Natural killer cell treated with Interleukin-12 subunit alpha and Interleukin-12 subunit beta and Interleukin-15 and Interleukin-18, amount 100 ng/mL, for 72 hours (primary cell): ENCODE measurements at places on chromosomes 12 and 14. TPM values are rescaled to one million over a fixed set of nuclear protein-coding genes. Genes with fewer than 3 reads are reported as not detected.

DNA sequence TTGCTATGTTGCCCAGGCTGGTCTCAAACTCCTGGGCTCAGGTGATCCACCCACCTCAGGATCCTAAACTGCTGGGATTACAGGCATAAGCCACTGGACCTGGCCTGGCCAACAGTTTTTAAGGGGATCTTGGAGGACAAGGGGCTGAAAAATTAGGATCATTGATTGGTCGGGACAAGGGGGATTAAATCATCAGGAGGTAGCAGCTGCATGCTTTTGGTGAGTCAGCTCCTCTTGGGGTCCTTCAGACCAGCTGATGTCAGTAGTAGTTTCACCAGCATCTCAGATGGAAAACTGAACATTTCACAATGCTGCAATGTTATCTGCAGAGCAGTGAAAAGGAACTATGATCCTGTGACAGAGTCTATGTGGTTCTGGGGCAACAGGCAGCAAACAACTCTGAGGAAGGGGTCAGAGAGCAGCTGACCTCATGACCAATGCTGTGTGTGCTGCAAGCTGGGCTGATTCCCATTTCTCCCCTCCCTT, 6.3 kb downstream of the LRRC74A start:
- DNase-seq, result no peak

DNA sequence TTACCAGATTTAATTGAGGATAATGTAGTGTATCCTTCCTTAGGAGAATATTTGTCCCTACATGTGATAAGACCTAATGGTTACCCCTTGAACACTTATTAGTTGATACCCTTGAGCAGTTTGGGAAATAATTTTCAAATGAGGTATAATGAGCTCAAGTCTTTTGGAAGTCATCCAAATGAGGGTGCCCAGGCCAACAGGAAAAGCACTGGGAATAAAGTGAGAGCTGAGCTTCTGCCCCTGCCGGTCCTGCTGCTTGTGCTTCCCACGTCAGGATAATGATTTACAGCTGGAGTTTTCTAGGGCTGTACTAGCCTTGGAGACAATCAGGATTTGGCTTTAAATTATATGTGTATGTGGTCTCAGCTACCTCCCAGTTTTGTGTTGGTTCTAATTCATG, 178.8 kb upstream of the FRMD6 start:
- no peak for DNase-seq

GRCh38 chr12:42482041-42482747, 107.4 kb downstream of the PRICKLE1 start:
- no peak for DNase-seq

MRPL51 gene
- total RNA-seq, result 200 TPM

GRCh38 chr12:19036673-19037357, 92.7 kb upstream of the PLEKHA5 start:
- no peak for DNase-seq

NRXN3 gene
- not detected for total RNA-seq

DNA sequence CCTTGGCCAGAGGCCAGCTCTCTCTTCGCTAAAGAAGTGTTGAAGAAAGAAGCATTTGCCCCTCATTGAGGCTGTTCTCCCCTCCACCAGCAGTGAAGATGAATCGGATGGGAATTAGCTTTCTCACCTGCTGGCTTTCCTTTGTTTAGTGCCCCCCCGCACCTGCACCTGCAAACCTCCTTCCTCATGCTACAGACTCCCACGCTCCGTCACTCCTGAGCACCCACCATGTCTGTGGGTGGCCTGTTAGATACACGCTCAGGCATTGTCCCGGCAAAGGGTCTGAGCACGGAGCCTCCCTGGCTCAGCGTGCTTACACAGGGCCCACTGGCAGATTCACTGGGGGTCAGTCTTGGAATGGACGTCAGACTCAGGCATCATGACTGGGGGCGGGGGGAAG, 121.6 kb downstream of the GLT1D1 start:
- DNase-seq, result no peak

GRCh38 chr12:131608740-131609690, 101.9 kb upstream of the SFSWAP start:
- no peak for DNase-seq

GRCh38 chr14:62557416-62557815, 487.8 kb downstream of the KCNH5 start:
- DNase-seq, result no peak

GRCh38 chr12:104701756-104702155, 245.0 kb downstream of the CHST11 start:
- DNase-seq, result no peak

PCNX1 gene
- total RNA-seq, result 156 TPM

RACGAP1 gene
- total RNA-seq, result 107 TPM

TAS2R7 gene
- not detected for total RNA-seq

- no peak for DNase-seq
Observed at GRCh38 chr12:72201457-72201856, 70.7 kb upstream of the TRHDE start.

ZNF740 gene
- 34.6 TPM for total RNA-seq

DNA sequence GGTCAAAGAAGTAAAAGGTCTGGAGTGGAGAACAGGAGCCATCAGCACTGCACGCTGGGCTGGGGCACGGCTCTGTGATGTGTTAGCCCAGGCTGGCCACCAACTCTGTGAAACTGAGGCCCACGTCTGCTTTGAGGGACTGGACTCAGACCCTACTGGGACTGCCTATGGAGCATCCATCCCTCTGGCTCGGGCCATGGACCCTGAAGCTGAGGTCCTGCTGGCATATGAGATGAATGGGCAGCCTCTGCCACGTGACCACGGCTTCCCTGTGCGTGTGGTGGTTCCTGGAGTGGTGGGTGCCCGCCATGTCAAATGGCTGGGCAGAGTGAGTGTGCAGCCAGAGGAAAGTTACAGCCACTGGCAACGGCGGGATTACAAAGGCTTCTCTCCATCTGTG, 7.1 kb downstream of the SUOX start:
- DNase-seq, result no peak

- no peak for DNase-seq
Observed at GRCh38 chr12:59744564-59744963, 148.7 kb downstream of the SLC16A7 start.

GRCh38 chr12:113040722-113041171, 15.8 kb upstream of the DTX1 start:
- DNase-seq, result peak; percentile 39

OASL gene
- 10.1 TPM for total RNA-seq

DNA sequence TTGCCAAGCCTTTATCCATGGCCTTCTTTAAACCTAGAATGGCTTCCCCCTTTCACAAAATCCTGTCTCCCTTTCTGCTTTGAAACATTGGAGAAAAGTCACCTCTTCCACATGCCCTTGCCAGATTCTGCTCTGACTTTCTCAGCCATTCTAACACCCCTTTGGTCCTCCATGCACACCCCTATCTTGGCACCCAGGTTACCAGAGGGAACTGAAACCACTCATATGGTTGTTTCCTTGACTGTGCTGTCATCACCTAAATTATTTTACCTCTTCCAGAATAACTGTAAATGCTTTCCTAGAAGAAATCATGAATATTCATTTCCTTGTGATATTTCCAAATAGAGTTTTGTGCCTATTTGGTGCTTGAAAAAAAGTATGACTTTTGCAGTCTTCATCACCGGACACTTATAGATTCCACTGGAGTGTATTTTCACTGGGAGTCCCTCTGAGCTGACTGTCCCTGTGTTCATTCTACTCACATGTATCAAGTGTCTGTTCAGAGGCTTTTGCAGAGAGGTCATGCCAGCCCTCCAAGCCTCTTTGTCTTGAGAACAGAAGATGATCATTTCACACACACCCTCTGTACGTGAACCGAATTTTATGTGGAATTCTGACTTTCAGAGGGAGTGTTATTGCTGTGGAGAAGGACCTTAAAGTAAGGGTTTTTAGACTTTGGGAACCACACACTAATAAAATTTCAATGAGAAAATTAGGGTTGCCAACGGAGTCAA, 74.1 kb downstream of the PLXNC1 start:
- DNase-seq, result no peak

- DNase-seq, result no peak
Observed at GRCh38 chr12:49962861-49963765, 1.4 kb downstream of the AQP5 start.

DNA sequence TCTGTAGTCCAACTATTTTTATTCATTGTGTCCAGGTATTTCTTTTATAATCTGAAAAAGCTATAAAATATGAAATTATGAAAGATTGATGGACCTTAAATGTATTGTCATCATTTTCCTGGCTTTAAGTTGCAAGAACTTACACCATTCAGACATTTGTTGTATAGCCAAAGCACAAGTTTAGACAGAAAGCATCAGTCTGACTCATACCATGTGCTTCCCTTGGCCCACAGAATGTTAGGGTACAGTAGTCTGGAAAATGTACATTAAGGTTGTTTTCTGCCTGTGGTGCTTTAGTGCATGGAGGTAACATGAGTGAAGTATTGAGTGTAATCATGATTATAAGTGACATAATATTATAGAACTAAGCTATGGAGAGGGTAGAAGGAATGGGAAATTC, 1002.5 kb downstream of the BCL11B start:
- no peak for DNase-seq

GRCh38 chr12:31759632-31760459, 31.0 kb upstream of the AMN1 start:
- DNase-seq, result no peak

IFNG-AS1 gene
- 2.7 TPM for total RNA-seq

DNA sequence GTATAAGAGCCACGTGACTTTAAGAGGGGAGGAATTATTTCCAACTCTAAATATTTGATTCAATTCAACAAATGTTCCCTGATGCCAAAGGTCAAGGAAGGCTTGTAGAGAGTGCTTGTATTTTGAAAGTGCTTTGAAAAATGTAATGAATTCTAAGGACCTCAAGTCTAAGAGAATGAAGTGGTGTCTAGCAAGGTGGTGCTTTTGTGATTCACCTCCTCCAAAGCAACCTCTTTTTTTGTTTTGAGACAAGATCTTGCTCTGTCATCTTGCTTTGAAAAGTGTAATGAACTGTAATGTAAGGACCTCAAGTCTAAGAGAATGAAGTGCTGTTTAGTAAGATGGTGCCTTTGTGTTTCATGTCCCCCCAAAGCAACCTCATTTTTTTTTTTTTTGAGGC, 13.7 kb downstream of the AK7 start:
- no peak for DNase-seq

GRCh38 chr12:16112612-16113560, 164.6 kb downstream of the SLC15A5 start:
- no peak for DNase-seq

DNA sequence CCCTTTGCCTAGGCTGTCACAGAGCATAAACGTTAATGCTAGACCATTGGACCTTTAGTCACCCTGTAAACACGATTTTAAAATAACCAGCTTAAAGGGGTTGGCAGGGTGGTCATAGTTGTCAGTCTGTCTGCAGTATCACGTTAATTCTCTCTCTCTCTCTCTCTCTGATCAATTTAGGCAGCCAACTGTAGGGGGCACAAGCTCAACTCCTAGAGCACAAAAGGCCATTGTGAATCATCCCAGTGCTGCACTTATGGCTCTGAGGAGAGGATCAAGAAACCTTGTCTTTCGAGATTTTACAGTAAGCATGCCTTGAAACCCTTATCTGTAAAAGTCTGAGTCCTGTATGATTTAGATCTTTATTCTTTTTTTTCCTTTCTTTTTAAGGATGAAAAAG, 97.1 kb downstream of the SCAF11 start:
- DNase-seq, result no peak

LRRC43 gene
- total RNA-seq, result 9.3 TPM

REC8 gene
- 85.9 TPM for total RNA-seq

DNA sequence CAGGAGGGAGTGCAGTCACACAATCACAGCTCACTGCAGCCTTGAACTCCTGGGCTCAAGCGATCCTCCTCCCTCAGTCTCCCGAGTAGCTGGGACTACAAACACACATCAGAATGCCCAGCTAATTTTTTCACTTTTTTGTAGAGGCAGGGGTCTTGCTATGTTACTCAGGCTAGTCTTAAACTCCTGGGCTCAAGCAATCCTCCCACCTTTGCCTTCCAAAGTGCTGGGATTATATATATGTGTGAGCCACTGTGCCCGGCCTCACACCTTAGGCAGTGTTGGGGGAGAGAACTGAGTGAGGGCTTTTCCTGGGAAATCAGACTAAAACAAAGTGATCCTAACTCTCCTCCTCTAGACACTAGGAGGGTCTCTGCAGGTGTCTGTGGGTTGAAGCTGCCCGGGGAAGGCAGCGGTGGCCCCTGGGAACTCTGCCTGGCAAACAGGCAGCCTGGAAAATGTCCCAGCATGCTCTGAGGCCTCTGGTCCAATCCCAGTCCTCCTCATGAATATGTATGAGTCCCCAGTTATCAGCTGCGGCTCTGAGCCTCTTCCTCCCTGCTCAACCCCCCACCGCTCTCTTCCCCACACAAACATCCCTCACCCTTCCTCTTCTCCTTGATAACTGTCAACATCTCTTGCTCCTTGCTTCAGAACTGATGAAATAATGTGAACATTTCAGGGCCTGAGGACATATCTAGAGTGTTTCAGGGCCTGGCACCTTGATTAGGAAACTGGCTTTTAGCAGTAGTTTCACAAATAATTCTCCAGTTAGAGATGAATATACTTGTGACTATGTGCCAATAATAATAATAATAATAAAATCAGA, 7.9 kb upstream of the NAA25 start:
- no peak for DNase-seq

PTGR2 gene
- total RNA-seq, result 4.6 TPM

DNA sequence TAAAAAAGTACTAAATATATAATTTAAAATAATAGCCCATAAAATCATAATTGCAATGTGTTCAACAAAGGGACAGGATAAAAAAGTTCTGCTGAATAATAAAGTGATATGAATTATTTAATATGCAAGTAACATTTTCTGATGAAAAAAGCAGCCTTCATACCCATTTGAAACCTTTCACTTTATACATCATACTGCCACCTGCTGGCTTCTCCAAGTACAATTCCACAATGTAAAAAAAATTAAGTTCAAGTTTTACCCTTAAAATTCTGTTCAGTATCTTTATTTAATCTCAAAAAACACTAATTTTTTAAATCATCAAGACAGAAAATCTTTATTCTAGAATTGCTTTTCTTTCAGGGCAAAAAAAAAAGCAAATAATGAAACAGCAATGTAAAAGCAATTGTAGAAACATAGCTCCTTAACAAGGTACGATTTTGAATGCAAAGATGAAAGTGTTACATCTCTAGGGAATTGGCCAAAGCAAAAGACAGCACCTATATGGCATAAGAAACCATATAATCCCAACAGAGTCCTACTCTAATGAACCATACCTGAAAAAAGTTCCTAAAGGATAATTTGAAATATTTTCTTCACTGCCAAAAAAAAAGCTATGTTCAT, 15.0 kb downstream of the MDM1 start:
- DNase-seq, result peak; percentile 61

SOAT2 gene
- not detected for total RNA-seq

DNA sequence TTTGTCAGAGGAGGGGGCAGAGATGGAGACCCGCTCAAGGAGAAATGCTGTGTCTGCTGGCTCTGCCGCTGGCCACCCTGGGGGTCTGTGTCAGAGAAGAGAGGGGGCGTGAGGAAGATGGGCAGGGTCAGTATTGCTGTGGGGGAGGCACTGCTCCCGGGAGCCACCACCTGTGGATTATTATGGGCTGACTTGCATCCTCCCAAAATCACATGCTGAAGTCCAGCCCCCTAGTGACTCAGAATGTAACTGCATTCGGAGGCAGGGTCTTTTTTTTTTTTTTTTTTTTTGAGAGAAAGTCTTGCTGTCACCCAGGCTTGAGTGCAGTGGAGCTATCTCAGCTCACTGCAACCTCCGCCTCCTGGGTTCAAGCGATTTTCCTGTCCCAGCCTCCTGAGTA, 12.3 kb downstream of the ABCD4 start:
- DNase-seq, result no peak
